Fibroblast of gingiva (primary cell): ENCODE measurements at places on chromosomes 13 and 19.

GRCh38 chr13:50635504-50635903 is 208.0 kb downstream of the DLEU7 start:
- DNase-seq, result peak; percentile 70

GRCh38 chr13:113784645-113785024 is 25.6 kb downstream of the TMEM255B start:
- no peak for DNase-seq

DNA sequence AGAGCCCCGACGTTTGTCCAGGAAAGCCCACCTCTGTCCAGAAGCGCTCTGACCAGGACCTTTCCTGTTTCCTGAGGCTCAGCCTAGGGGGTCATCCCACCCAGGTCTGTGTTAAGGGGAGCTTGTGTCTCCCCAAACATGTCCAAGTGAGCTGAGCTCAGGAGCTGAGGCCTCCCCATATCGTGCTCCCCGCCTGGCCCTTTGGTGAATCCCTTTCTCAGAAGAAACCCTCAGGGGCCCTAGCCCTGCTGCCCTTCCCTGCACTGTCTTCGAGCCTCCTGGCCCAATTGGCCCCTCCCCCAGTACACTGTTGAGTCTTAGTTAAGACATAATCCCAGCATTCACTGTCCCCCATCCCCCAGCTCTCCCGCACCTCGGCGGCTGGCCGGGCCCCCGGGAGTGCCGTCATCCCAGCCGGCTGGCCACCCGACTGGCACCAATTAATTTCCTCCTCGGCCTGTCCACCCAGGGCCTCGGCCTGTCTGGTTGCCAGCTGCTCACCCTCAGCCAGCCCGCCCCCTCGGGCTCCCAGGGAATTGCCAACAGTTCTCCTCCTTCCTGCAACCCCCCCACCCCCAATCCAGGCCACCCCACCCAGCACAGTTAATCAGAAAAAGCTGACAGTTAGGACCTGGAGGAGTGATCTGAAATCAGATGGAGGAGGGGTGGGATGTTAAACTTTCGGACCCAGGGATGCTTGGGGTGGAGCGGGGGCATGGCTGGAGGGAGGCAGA is 13.6 kb downstream of the IER2 start:
- peak; percentile 94 for DNase-seq

DNA sequence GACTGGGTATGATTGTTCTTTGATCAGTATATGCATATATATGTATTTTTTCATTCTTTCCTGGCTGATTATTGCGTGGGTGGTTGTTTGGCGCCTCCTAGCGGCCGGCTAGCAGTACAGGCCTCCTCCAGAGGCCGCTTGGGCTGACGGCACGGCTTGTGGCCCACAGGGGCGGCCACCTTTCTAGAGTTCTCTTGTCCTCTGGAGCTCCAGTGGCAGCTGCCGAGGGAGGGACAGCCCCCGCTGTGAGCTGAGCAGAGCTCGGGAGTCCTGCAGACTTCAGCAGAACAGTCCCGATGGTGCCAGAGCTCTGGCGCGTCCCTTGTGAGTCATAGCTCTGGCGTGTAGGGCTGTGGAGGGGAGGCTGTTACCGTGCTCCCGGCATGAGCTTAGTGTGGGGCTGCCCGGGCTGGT is 22.5 kb upstream of the ZNF429 start:
- no peak for DNase-seq

GRCh38 chr19:21233691-21234090 is 91.9 kb downstream of the ZNF431 start:
- DNase-seq, result no peak

DNA sequence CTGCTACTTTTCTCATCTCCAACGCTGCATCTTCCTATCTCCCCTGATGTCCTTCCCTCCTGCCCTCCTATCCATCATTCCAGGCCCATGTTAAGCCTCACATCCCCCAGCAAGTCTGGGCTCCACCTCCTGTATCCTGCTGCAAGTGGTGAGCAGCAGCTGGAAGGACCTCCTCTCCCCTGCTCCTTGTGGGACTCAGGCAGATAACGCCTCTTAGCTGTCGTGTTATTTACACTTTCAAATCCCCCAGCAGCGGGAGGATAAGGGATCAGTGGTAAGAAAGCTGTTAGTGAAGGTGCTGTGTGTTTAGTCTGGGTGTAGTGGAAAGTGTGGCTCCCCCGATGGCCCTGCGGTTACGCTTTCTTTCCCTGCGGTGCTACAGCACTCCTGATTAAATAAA is 211.9 kb downstream of the ZNF536 start:
- no peak for DNase-seq

GRCh38 chr19:35474104-35474503 is 16.2 kb downstream of the KRTDAP start:
- DNase-seq, result no peak

DNA sequence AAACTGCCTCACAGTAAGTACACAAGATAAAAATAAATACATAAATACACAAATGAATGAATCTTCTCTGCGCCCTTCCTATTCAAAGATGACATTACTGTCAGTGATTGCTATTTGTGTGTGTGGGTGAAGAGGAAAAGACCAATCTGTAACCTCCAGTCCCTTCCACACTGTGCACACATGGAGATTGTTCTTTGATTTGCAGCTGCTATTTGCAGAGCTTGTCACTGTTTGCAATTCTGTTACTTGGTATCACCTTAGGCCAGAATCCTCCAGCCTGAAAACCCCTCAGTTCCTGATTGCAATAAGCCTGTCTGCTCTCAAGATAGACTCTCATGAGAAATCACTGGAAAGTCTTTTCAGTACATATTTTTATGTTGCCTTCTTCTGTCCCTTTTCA is 1314.9 kb downstream of the PCDH9 start:
- DNase-seq, result no peak

DNA sequence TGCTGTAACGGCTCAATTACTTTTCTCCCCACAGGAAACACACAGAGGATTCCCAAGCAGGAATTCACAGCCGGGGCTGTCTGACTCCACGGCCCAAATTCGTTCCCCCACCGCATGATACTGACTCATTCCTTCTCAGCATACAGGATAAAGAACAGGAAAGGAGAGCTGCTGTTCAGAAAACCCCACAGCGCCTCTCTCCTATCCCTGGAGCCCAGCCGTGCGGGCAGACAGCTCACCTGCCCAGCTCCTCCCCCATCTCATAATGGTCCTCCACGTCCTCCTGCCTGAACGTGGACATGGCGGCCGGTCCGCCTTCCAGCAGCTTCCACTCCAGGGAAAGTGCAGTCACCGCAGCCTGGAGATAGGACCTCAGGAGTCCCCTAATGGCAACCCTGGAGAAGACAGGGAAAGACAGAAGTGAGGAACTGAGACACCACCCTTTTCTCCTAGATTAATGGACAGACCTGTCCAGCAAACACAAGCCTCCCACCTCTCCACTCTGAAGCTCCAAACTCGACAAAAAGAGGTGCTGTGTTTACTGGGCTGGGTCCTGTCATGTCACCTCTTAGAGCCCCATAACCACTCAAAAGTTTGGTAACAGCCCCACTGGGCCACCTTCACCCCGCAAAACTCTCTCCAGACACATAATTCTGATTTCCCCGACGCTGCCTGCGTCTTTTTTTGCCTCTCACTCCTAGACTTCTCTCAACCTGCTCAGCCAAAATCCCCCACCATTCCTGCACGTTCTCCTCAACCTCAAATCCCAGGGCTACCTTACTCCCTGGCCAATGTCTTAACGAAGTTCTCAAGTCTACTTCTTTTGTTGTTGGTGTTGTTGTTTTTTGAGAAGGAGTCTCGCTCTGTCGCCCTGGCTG is 1.2 kb downstream of the DAPK3 start:
- DNase-seq, result peak; percentile 82

GRCh38 chr19:46361915-46362314 is 15.0 kb downstream of the PPP5C start:
- DNase-seq, result no peak

GRCh38 chr13:98719527-98720250 is 32.8 kb downstream of the SLC15A1 start:
- no peak for DNase-seq

DNA sequence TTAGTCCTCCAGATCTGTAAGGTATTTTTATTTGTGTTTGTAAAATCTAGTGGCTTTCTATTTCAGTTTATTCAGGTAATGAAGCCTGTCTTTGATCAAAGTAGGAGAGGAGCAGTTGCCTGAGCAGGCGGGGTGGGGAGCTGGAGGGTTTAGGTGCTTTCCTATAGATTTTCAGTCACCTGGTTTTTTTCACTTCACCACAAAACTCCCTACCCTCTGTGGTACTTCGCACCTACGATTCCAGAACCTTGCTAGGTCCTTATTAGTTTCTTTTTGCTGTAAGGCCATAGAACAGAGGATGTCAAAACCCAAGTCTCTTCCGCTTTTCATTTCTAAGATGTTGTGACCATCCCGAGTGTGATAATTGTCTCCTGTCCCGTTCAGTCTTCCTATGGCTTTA is 26.6 kb downstream of the SLAIN1 start:
- DNase-seq, result no peak

- DNase-seq, result no peak
Measured at GRCh38 chr19:13241231-13242104, 91.3 kb downstream of the IER2 start.

DNA sequence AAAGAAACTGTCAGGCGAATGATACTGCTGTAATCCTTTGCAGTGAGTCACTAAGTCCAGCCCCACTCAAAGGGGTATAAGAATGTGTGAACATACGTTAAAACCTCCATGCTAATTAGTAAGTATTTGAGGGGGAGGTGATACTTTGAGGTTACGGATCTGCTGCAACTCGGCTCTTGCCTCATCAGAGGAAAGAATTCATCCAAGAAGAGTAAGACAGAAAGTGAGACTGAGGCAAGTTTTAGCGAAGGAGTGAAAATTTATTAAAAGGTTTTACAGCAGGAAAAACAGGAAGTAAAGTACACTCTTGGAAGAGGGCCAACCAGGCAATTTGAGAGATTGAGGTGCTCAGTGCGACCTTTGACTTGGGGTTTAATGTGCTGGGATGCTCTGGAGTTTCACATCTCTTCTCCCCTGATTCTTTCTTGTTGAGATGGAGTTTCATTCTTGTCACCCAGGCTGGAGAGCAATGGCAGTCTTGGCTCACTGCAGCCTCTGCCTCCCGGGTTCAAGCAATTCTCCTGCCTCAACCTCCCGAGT is 9.8 kb downstream of the CLEC4M start:
- no peak for DNase-seq

DNA sequence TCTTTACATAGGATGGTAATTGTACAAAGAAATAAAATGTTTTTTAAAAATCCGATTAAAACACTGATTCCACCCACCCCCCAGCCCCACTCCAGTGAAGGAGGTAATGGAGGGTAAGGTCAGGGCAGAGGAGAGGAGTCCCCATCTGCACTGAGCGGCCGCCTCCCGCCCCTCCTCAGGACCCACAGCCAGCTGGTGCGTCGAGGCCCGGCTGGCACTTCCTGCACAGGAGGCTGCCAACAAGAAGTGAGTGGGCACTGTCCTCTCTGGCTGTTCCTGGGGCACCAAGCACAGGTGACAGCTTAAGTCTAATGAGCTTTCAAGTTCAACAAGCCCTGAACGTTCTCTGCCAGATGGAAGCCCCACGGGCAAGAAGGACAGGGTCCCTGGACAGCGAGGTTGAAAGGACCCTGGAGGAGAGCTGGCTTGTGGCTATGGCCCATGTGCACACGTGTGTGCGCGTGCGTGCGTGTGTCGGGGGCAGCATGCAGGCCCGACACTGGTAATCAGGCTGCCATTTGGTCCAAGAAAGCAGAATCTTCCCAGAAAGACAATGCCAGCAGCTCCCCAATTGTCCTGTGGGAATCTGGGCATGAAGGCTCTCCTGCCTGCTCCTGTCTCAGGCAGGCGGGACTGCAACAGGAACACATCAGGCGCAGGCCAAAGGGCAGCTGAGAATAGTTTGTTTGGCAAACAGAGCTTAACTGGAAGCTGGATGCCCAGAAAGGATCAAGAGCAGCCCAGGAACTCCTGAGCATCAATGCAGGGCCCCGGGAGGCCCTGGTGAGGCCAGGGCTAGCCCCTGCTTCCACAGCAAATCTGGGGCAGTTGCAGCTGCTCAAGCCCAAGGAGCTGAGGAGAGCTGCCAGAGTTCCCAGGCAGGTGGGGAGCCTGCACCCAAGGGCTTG is 15.1 kb upstream of the EPHX3 start:
- DNase-seq, result no peak

GRCh38 chr13:27497563-27498230 is 47.3 kb upstream of the MTIF3 start:
- no peak for DNase-seq

DNA sequence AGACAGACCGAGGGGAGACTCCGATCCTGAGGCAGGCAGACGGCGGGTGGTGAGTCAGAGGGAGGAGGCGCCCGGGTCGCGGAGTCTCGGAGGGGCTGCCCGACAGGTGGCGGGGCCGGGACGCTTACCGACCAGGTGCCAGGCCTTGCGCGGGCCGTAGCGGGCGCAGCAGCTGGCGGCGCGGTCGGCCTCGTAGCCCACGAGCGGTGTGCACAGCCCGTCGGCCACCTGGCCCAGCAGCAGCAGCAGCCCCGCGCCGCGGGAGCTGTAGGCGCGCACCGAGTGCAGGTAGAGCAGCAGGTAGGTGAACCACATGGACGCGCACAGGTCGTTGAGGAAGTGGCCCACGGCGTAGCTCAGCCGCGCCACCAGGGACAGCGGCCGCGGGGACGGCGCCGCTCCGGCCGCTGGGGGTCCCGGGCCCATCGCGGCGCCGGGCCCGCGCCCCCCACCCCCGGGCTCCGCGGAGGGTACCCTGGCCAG is 367 bp downstream of the MFSD12 start:
- DNase-seq, result no peak

GRCh38 chr19:41991025-41991424 is 3.0 kb downstream of the ATP1A3 start:
- no peak for DNase-seq

- no peak for DNase-seq
Measured at GRCh38 chr19:3707868-3708206, 347 bp upstream of the TJP3 start.

DNA sequence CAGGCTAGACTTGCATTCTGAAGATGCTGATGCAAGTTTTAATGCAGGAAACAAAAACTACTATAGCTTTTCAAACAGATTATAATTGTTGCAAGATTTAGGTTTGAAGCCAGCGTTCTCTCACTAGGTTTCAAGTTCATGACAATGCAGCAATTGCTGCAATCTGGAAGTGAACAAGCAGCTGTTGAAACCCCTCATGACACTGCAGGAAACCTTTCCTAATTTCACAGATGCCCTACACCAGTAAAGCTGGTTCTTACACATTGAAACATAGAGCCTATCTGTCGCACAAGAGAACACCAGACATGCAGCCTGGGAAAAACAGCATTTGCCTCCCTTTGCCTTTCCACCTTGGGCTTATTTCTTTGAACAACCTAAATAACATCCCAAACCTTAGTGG is 1737.2 kb upstream of the MIR17HG start:
- DNase-seq, result no peak

GRCh38 chr19:39308531-39309304 is 11.9 kb downstream of the LRFN1 start:
- DNase-seq, result no peak

DNA sequence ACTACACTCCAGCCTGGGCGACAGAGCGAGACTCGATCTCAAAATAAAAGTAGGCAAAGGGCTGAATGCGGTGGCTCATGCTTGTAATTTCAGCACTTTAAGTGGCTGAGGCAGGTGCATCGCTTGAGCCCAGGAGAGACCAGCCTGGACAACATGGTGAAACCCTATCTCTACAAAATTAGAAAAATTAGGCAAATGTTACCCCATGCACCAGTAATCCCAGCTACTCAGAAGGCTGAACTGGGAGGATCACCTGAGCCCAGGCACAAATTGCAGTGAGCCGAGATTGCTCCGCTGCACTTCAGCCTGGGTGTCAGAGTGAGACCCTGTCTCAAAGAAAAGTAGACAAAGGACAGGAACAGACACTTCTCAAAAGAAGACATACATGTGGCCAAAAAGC is 9.9 kb upstream of the LGALS13 start:
- no peak for DNase-seq
